ENCODE measurements at places on chromosomes 7 and 10.

GRCh38 chr7:130144312-130145171, 60.7 kb downstream of the TMEM209 start:
- peak; percentile 60 for DNase-seq

DNA sequence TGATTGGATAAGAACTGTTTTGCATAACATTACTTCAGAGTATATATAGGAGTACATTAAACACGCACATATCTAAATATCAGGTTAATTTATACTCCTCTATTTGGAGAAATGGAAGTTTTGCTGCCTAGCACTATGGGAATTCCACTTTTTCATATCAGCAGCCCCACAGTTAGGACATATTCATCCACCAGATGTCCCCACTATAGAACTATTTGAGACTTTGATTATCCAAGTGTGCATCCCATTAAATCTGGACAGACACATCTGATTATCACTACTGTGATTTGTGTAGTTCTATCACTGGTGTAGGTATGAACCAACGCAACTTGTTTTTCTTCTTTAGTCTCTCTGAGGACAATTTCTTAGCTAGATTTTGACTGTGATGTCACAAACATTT, 345.7 kb downstream of the THSD7A start:
- DNase-seq = peak; percentile 17

DNA sequence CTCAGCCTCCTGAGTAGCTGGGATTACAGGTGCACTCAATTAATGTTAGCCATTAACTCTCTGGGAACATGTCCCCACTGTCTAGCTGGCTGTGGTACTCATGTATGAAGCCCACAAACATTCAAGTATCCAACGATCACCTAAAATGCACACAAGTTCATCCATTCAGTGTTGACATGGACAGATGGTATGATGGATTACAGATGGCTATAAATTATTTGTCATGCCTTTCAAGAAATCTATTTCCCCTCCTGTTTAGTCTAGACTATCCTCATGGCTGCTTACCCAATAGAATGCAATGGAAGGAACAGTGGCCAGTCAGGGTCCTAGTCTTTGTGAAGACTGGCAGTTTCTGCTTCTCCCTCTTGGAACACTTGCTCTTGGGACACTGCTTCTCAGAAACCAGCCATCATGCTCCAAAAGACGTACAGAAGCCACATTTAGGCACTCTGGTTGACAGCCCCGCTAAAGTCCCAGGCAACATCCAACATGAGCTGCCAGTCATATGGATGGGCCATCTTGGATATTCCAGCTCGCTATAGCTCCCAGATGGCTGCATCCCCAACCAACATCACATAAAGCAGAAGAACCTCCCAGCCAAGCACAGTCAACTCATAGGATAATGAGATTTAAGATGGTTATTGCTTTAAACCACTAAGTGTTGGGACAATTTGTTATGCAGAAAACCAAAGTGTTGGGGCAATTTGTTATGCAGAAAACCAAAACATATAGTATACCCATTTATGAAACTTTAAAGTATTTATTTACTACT, 33.1 kb downstream of the MYL10 start:
- DNase-seq = no peak

DNA sequence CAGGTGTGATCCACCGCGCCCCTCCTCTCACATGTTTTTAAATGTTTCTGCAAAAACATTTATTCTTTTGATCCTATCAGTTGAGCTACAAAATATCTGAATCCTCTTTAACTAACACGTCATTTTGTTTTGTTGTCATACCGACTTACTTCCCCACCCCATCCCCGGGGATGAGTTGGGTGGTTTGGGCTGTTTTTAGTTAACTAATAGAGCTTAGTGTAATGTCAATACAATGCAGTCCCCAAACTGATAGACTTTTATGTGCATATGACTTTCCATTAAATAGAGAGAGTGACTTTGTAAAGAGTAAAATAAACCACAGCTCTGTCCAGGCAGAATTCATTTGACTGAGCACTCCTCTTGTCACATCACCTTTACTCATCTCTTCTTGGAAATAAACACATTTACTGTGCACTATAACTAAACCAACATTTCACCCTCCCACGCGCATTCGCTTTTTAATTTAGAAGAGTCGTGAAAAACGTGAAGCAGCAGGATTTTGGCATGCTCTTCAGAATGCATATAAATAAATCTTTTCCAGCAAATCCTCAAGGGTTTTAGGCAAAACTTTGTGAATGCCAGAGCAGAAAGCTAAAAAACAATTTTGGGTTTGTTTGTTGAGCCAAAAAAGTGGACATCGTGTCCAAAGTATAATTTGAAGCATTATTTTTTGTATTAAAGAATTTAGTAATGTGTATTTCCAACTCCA, 187.4 kb upstream of the MGMT start:
- DNase-seq = no peak

- no peak for DNase-seq
These were observed 19.7 kb downstream of the AHR start for GRCh38 chr7:17318146-17318545.

- DNase-seq = peak; percentile 25
These were observed 78.8 kb upstream of the LRRN3 start for GRCh38 chr7:111012149-111012548.

DNA sequence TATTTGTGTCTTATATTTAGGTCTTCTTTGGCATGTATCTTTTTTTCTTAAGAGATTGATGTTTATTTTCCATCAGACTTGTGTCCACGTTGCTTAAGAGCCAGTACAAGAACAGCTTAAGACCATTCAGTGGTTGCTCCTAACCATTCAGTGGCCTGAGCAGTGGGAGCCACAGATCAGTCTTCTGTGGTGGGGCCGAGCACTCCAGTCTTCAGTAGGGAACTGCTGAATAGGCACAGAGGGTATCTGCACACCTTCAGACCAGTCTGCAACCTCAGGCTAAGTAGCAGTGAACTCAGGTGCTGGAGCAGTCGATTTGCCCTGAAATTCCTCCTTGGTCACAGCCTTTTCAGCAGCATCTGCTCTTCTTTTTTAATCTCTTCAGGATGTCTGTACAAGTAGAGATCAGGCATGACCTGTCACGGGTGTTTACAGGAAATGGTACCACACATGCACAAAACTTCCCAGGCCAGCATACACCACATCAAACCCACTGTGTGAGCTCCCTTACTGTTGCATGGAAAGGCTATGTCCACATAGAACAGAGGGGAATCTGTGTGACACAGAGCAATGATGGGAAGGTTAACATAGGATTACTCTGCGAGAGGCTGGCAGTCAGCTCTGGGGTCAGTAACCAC, 51.5 kb downstream of the FAM107B start:
- no peak for DNase-seq

- DNase-seq = no peak
These were observed 275.2 kb downstream of the PHTF2 start for GRCh38 chr7:78073609-78074382.

DNA sequence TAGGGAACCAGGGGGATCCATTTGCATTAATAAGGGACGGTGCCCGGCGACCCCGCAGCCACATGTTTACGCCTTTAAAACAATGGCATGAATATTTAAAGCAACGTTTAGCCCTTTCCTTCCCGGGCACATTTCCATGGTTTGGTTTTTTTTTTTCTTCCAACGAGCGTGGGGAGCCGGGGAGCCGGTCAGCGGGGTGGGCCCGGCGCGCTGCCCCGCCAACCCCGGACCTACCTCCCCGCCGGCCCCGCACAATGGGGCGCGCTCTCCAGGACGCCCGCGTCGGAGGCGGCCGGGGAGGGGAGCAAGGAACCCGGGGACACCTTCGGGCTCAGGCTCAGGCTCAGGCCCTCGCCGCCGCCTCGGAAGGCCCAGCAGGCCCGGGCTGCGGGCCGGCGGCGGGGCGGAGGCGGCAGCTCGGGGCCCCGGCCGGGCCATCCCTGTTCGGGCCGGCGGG, 1.0 kb downstream of the SEPHS1 start:
- peak; percentile 17 for DNase-seq

- DNase-seq = no peak
These were observed 357.1 kb upstream of the AOAH start for GRCh38 chr7:37081436-37081835.

DNA sequence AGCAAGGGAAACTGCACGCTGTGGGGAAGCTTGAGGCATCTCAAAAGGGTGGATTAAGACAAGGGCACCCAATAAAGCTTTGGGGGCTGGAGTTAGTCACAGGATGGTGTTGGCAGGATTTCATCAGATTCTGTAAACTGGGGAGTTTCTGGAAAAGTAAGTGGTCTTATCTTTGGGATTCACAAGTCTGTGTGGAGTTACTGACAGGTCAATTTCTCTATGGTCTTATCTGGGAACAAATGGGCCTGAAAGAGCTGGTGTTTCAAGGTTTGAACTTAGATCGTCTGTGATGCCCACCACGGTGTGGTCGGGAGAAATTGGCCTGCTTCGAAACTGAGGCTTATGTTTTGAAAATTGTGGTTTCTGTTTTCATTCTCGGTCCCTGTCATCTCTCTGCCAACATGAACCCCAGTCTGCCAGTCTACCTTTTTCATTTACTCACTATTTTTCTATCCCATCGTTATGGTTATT, 23.8 kb upstream of the AOAH start:
- DNase-seq = no peak

GRCh38 chr7:136167991-136168390, 190.8 kb upstream of the MTPN start:
- no peak for DNase-seq

DNA sequence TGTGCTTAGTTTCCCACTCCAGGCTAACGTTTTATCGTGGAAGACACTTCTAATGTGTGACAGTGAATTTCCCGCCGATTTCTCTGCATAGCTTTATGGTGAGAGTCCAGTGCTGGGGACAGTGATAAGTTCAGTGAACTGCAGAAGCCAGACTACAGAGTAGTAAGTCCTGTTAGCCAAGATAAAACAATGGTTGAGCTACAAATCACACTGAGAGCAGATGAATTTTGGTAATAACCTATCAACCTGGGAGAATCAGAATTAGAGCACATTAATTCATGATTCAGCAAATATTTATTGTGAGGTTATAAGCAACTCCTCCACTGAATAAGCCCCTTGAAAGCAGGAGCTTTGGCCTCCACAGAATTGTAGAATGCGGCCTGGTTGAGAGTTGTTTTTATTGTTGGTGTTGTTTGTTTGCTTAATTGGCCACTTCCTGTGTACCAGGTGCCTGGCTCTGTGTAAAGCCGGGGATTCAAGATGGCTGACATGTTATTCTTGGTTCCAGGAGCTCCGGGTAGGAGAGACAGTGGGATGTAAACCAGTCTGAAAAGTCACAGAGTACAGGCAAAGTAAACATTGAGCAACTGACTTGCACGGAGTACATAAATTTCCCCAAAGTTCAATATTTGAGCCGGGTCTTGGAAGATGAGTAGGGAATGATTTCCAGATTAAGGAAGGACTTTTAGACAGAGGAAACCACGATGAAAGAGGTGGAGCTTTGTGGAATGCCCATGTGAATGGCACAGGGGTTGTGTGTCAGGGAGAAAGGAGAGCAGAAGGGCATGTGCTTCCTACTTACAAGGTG, 112.7 kb downstream of the SNX10 start:
- DNase-seq = no peak

GRCh38 chr10:112548535-112549276, 101.7 kb downstream of the VTI1A start:
- DNase-seq = no peak

DNA sequence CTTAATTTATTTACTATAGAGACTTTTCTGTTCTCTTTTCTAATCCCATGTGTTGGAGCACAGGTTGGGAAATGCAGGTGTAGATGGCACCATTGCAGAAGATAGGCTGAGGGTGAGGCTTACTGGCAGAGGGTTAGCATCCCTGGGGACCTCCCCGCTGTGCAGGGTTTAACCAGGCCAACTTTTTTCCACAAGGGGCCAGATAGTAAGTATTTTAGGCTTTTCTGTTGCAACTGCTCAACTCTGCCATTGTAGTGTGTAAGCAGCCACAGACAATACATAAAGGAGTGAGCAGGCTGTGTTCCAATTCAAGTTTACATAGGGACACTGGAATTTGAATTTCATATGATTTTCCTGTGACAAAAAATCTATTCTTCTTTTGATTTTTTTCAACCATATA, 34.6 kb upstream of the AOAH start:
- no peak for DNase-seq

GRCh38 chr10:123303581-123304337, 149.6 kb downstream of the BUB3 start:
- no peak for DNase-seq

- peak; percentile 5 for DNase-seq
These were observed 64.6 kb downstream of the ALOX5 start for GRCh38 chr10:45438466-45439090.

- peak; percentile 97 for DNase-seq
These were observed 9.1 kb upstream of the CSGALNACT2 start for GRCh38 chr10:43128958-43129706.

DNA sequence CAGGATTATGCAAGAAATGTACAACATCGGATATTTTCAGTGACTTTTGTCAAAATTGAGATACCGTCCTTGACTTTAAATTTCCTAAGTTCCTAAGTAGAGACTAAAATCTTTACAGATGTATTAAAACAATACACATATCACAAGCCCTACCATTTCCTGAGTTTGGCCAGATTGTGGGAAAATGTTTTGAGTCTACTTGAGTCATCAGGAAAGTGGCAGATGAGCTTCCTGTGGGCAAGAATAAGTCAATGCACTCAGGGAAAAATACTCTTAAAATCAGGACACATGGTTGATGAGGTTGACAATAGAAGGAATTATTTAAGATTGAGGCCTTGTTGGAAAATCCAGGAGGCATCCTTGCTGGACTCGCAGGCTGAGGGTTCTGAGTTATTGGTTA, 162.5 kb downstream of the SNX10 start:
- no peak for DNase-seq

- no peak for DNase-seq
These were observed 758.3 kb upstream of the COBL start for GRCh38 chr7:52074912-52075311.

DNA sequence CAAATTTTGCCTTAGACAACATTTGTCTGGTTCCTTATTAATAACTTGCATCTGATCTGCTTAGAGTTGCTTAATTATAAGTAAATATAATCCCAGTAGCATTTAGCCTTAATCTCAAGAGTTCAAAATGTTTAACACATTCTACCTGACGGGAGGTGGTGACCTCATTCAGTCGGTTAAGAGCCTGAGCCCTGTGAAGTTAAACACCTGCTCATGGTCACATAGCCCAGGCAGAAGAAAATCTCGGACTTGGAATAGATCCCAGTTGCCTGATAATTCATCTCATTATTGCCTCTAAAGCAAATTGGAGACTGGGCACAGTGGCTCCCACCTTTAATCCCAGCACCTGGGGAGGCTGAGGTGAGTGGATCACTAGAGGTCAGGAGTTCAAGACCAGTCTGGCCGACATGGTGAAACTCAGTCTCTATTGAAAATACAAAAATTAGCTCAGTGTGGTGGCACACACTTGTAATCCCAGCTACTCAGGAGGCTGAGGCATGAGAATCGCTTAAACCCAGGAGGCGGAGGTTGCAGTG, 18.6 kb upstream of the ASCC1 start:
- no peak for DNase-seq
